ENCODE measurements at places on chromosomes 11 and 22.
A peak's percentile ranks its signal among the peaks of the same experiment; 100 is the strongest.

DNA sequence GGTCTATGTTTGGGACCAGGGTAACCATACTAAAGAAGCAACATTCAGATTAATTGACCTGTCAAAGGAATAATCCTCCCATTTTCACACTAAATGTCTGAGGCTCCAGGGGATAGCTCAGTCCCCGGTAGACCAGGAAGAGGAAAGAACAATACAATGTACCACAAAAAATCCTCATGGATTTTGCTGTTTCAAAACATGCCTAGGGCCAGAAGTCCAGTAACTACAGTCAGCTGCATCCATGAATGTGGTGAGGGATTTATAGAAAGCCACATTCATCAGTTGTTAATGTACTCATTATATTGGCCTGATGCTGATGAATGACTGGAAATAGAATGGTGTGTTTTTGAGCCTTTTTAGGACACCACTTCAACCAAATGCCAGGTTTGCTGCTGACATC is 6.9 kb upstream of the ETS1 start:
- DNase-seq: no peak

DNA sequence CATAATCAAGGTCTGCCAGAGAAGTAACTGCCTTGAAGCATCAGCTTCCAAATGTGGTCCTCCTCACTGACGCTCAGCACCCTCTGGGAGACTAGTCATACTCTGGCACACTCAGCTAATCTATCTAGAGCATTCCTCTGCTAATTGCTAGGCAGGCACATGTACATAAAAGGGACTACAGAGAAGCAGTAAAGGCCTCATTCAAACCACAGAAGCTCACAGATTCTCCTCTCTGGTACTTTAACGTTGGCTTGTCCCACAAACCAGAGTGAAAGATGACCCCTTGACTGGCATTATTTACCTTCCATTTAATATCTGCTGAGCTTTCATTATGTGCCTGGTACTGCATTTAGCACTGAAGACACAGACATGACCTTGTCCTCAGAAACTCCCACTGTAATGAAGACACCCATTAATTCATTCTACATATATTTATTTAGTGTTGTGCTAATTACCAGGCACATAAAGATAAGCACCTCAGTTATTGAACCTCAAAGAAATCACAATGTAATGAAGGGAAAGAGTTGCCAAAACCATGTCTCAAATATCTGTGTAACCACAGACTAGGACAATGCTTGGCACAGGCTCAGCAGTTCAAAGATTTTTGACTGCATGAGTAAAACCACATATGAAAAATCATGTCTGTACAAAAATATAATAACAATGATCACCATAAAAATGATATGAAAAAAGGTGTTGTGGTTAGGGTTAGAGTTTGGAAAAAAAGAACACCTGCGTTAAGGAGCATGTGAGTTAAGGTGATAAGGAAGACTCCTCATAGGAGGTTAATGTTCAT is 550.4 kb downstream of the DLG2 start:
- DNase-seq: no peak

DNA sequence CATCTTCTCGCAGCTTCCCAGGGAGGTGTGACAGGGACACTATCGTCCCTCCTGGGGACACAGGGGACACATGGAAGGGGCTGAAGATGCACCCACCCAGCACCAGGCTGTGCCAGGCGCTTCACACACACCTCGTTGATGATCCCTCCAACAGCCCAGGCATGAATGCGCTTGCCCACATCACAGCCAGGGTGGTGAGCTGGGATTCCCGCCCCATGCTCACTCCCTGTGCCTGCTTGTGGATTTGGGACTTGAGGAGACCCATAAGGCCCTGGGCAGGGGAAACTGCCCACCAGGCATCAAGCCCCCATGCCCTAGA is 57.8 kb downstream of the OTOG start:
- DNase-seq: no peak

DNA sequence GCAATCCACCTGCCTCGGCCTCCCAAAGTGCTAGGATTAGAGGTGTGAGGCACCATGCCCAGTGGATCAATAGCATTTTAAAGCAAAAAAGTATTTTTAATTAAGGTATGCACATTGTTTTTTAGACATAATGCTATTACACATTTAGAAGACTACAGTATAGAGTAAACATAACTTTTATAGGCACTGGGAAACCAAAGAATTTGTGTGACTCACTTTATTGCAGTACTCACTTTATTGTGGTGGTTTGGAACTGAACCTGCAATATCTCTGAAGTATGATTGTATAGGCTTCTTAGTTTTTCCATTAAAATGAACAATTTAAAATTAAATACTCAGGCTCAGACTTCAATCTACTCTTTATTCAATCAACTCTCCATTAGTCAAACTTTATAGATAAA is 17.5 kb upstream of the CD3E start:
- DNase-seq: no peak

- DNase-seq: no peak
Observed at GRCh38 chr22:41361716-41362310, 19.9 kb upstream of the TEF start.

GRCh38 chr11:113198972-113199661 is 115.3 kb upstream of the TTC12 start:
- no peak for DNase-seq

DNA sequence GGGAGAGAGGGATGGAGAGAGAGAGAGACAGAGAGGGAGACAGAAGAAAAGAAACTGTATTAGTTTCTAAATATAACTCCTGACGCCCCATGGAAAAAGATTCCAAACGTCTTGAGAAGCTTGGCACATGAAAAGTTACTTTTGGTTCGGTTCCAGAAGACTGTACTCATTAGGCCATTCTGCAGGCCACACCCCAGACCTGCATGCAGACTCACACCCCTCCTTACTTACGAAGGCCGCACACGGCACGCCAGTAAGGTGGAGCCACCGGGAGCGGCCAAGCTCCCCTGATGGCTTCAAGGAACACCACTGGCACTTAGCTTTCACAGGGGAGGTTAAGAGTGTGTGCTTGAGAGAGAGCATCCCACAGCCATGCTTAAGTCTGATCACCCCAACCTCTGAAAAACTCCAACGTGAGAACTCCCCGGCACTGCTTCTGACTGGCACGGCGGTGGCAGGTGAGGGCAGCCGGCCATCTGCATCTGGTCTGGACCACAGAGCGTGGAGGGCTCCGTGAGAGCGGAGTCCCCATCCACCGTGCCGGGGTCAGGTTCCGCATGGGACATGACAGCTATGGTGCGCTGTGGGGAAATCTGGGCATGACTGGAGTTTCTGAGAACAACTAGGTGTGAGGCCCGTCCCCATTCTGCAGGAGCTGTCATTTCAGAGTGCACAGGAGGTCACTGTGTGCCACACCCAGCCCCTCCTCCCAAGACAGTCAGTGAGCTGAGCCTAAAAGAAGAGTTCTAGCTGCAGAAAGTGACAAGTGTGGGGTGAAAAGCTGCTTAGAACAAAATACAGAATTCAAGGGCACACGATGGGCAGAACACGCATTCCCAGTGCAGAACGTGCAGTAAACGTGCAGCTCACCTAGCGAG is 62.4 kb downstream of the MYH9 start:
- no peak for DNase-seq

- DNase-seq: no peak
Observed at GRCh38 chr11:115918576-115918975, 414.4 kb upstream of the CADM1 start.

- DNase-seq: no peak
Observed at GRCh38 chr11:61042961-61043540, 59.2 kb upstream of the CD5 start.

DNA sequence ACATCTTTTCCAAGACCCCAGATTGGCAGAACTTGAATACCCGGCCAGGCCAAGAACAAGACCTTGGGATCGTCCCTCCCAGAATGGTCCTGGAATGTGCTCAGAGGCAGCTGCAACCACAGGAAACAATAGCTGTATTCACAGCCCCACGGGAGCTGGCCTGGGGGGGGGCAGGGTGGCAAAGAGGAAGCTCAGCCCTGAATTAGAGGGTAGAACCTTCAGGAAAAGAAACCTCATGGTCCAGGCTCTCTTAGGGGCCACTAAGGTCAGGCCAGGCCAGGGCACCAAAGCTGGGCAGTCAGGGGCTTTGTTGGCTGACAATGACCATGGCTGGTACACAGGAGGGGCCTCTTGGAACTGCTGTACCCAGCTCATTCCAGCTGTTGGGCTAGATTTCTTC is 17.3 kb downstream of the RPL27A start:
- DNase-seq: no peak

DNA sequence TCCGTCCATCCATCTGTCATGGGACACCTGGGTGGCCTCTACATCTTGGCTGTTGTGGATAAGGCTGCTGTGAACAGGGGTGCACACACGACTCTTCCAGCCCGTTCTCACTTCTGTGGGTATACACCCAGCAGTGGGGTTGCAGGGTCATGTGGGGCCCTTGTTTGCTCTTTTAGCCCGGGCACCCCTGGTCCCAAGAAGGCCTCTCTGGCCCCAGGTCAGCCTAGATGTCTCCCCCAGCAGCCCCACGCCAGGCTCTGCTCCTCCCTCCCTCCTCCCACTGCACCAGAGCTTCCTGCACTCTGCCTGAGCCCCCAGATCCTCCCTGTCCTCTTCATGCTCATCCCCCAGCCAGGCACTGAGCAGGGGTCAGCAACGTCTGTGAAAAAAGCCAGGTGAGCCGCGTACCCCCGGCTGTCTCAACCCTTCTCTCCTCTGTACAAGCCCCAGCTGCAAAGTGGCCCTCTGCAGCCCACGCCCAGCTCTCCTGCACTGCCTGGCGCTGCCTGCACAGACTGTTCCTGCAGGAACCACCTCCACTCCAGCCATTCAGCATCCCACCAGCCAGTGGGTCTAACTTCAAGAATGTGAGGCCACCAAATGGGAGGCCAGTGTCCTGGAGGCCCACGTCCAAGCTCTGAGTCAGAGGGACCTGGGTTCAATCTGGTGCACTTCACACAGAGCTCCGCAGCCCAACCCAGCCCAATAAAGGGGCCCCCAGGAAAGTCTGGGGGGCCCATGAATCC is 1508.9 kb downstream of the BRD1 start:
- no peak for DNase-seq

GRCh38 chr11:63929616-63930015 is 9.2 kb upstream of the NAA40 start:
- no peak for DNase-seq

- DNase-seq: no peak
Observed at GRCh38 chr11:27281740-27282590, 81.0 kb downstream of the CCDC34 start.

DNA sequence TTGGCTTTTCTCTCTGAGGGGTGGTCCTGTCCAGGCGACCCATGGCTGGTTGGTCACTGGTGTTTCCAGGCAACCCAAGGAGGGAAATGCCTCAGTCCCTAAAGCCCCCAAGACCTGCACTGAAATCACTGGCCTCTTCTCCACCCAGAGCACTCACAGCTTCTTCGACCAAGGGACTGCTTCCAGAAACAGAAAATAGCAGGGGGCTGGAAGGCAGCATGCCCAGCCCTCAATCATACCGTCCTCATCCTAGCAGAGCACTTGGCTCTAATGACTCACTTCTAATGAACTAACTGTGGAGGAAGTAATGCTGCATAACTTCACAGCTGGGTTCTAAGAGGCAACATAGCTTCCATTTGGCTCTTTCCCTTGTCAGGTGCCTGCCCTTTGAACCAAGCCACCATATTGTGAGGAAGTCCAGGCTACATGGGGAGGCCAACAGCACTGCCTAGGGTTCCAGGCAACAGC is 27.6 kb downstream of the DKK3 start:
- no peak for DNase-seq

DNA sequence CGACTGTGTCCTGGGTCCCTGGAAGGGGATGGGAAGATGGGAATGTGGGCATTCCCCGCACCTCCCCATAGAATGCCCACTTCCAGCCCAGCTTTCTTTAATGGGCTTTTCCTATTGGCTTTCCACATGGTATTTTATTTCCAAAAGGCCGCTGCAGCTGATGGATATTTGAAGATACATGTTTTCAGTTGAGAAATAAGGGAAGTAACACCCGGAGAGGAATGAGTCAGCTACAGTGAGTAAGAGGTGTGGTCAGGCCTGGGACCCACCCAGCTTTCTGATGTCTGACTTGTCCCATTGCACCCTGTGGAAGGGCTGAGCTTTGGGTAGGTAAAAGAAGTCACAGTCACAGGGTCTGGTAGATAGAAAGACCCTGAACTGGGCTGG is 476.9 kb downstream of the MIAT start:
- no peak for DNase-seq

GRCh38 chr11:105693075-105693759 is 83.3 kb downstream of the GRIA4 start:
- DNase-seq: no peak

DNA sequence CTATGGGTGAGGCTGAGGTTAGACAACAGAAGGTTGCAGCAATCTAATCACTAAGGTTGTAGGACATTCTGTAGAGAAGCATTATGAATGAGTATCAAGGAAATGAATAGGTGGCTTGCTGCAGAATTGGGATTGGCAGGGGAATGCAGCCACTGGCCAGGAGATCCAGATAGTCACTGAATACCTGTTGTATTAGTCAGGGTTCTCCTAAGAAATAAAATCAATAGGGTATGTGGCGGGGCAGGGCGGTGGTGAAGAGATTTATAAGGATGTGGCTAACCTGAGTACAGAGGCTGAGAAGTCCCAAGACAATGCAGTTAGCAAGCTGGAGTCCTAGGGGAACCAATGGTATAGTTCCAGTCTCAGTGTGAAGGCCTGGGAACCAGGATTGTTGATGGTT is 163.0 kb downstream of the SPON1 start:
- no peak for DNase-seq

GRCh38 chr11:72951193-72951592 is 137.0 kb downstream of the ATG16L2 start:
- peak; percentile 34 for DNase-seq

- DNase-seq: no peak
Observed at GRCh38 chr22:39308614-39309363, 10.6 kb downstream of the RPL3 start.

- DNase-seq: peak; percentile 34
Observed at GRCh38 chr11:75100314-75100713, 3.6 kb upstream of the OR2AT4 start.

DNA sequence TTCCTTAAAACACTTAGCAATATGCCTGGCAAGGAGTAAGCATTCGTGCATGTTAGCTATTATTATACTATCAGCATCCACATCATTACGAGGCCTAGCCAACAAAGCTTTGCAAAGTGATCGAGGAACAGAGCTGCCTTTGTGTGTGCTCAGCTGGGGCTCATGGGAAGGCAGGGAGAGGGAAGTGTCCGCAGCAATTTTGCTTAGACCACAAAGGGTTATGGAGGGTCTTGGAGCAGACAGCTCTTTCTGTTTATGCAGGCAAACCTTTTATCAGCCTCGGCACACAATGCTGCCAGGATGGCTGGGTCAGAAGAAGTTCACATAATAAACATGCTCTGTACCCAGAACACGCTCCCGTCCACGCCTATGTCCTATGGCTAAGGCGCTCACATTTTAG is 10.9 kb upstream of the DKK3 start:
- no peak for DNase-seq

- DNase-seq: no peak
Observed at GRCh38 chr11:122601141-122602125, 54.1 kb upstream of the UBASH3B start.

All from CMK (cell line).